HEK293T (cell line): ENCODE measurements at places on chromosomes 6 and 20.

DNA sequence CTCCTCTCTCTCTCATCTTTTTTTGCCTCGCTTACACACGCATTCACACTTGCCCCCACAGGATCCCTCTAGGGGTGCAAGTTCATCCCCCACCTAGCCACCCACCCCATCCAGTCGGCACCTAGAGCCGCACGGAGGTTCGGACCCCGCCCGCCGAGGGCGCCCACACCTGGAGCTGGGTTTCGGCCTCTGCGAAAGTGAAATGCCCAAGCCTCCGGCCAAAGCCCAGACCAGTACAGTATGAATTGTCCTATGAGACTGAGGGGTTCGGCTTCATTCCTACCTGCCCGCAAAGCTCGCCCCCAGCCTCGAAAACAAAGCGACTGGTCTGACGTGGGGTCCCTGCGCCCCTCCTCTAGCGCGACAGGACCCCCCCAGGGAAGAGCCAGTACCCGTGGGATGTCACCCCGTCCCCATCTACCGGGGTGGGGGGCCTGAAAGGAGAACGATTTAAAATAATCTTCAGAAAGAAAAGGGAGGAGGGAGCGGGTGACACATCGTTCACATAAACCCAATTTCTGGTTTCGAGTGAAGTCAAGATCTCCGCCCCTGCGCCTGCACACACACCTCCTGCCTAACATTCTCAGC, 1.5 kb downstream of the TFAP2A start:
- no peak for DNase-seq

- DNase-seq, result no peak
Measured at GRCh38 chr6:37306624-37307222, 47.1 kb upstream of the RNF8 start.

- DNase-seq, result no peak
Measured at GRCh38 chr20:25239387-25240370, 8.2 kb upstream of the PYGB start.

- DNase-seq, result no peak
Measured at GRCh38 chr20:17844549-17845298, 123.9 kb downstream of the SNX5 start.

DNA sequence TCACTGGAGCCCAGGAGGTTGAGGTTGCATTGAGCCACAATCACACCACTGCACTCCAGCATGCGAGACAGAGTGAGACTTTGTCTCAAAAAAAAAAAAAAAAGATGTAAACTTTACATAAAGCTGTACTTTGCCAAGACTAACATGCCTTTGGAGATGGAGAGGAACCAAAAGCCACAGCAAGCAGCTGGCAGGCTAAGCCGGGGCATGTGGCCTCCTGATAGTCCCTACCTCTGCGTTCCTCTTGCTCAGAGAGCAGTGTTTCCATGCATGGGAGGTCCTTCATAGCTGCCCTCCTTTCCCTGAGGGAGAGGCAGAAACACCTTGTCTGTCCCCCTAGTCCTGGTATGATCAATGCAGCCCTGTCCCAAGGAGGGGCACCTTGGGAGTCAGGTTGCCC, 35.2 kb downstream of the SPATA2 start:
- no peak for DNase-seq

GRCh38 chr6:38853236-38853635, 138.1 kb downstream of the DNAH8 start:
- DNase-seq, result no peak

GRCh38 chr6:52500238-52501129, 76.4 kb downstream of the TRAM2 start:
- DNase-seq, result no peak
